Stomach (tissue), 19 donors: ENCODE measurements at places on chromosomes 12 and 14. TPM values are rescaled to one million over a fixed set of nuclear protein-coding genes. Genes with fewer than 3 reads are reported as not detected.

GRCh38 chr12:96514328-96514727 lies 25.0 kb downstream of the CFAP54 start:
- no peak for DNase-seq
- no peaks in the 10 kb centered on the region for H3K36me3 ChIP-seq
- H3K4me1 ChIP-seq = peaks cover 18% of the 10 kb centered on the region
- H3K27ac ChIP-seq = no peak overlapping the region
- no peak overlapping the region for H3K4me3 ChIP-seq

GRCh38 chr14:76320486-76320885 lies 55.5 kb upstream of the ESRRB start:
- no peaks in the 10 kb centered on the region for H3K4me1 ChIP-seq
- no peak overlapping the region for H3K4me3 ChIP-seq
- no peaks in the 10 kb centered on the region for H3K36me3 ChIP-seq
- peaks cover 7% of the 10 kb centered on the region for H3K27me3 ChIP-seq
- no peak overlapping the region for H3K27ac ChIP-seq
- no peak for DNase-seq

DNA sequence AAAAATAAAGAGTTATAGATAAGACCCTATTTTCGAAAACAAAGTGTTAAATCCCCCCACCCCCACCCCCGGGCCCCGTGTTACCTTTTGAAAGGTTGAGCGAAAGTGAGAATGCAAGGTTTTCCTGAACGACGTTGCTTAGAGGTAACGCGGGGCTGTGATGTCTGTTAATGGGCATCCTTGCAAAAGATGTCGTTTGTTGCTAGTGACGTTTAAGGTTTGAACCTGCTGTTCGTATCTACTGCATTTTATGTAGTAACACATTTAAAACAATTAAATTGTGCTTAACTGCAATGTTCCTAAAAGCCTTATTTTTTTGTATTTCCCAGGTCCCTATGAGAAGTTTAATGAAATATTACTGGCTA lies 1.2 kb downstream of the CPSF6 start:
- H3K4me3 ChIP-seq = peak overlapping the region; percentile 84
- H3K27me3 ChIP-seq = no peaks in the 10 kb centered on the region
- H3K36me3 ChIP-seq = no peaks in the 10 kb centered on the region
- peaks cover 63% of the 10 kb centered on the region for H3K4me1 ChIP-seq

The NUMB gene
- total RNA-seq = 75.6 TPM

DNA sequence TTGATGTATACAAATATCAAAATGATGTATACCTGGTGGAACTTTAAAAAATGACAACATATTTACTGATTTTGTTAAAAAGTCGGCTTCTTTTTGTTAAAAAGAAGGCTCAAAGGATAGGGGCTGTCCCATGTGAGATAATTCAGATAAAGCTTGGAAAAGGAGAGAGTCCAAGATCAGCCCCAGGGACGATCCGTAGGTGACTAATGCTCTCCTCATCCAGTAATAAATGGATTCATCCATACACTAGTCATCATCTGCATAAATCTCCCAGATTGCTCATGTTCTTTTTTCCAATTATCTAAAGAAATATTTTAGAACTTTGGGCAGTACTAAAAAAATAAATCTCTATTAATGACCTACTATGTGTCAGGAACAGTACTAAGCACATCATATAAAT lies 23.4 kb upstream of the FSCB start:
- no peak overlapping the region for H3K4me3 ChIP-seq
- DNase-seq = no peak
- H3K27ac ChIP-seq = no peak overlapping the region
- no peaks in the 10 kb centered on the region for H3K27me3 ChIP-seq

DNA sequence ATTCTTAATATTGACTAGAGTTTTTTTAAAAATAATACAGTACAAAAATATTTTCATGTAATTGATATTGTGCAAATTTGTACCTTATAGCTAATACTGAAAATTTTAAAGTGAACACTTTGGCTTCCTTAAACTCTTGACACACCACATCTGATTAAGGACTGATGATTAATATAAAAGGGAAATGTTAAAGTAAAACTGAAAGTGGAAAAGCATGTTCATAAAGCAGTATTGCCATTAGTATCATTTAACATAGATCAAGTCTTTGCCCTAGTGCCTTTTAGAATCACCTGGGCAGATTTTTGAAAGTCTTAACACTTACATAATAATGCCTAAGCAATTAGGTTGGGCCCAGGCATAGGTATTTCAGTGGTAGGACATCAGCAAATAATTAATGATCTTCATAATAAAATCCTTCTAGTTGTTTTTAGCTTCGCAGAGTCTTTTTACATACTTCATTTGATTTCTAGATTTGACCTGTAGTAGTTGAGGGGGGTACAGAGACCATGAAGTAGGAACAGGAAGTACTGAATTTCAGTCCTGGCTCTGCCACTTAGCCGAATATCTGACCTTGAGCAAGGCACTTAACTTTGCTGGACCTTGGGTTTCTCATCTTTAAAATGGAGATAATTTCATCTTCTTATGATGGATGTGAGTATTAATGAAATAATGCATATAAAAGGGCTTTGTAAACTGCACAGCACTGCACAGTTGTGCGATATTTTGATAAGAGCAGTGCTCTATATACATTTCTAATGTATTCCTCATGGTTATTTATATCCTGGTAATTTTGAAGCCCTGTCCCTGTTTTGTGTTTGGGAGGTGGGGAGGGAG lies 43.7 kb downstream of the MARK3 start:
- no peak for DNase-seq
- H3K4me3 ChIP-seq = no peak overlapping the region
- H3K27ac ChIP-seq = peak overlapping the region; percentile 1
- H3K27me3 ChIP-seq = no peaks in the 10 kb centered on the region
- peaks cover 55% of the 10 kb centered on the region for H3K4me1 ChIP-seq
- H3K36me3 ChIP-seq = peaks cover 18% of the 10 kb centered on the region

- H3K36me3 ChIP-seq = no peaks in the 10 kb centered on the region
- H3K27ac ChIP-seq = no peak overlapping the region
- DNase-seq = no peak
- H3K4me3 ChIP-seq = no peak overlapping the region
Measured at GRCh38 chr12:46702581-46703344, 123.0 kb downstream of the SLC38A4 start.

- no peaks in the 10 kb centered on the region for H3K27me3 ChIP-seq
- no peaks in the 10 kb centered on the region for H3K36me3 ChIP-seq
- peaks cover 16% of the 10 kb centered on the region for H3K4me1 ChIP-seq
- no peak overlapping the region for H3K4me3 ChIP-seq
Measured at GRCh38 chr12:51321882-51322281, 2.1 kb downstream of the BIN2 start.

- H3K36me3 ChIP-seq = no peaks in the 10 kb centered on the region
- no peak for DNase-seq
- no peaks in the 10 kb centered on the region for H3K4me1 ChIP-seq
- no peaks in the 10 kb centered on the region for H3K27me3 ChIP-seq
Measured at GRCh38 chr12:14810167-14810952, 3.6 kb downstream of the SMCO3 start.

The COL2A1 gene
- total RNA-seq = 14.5 TPM

The CABP1 gene
- total RNA-seq = not detected

- DNase-seq = no peak
- no peaks in the 10 kb centered on the region for H3K27me3 ChIP-seq
- peaks cover 58% of the 10 kb centered on the region for H3K4me1 ChIP-seq
- no peak overlapping the region for H3K4me3 ChIP-seq
- peaks cover 30% of the 10 kb centered on the region for H3K36me3 ChIP-seq
Measured at GRCh38 chr12:106962286-106962685, 6.6 kb downstream of the TMEM263 start.

DNA sequence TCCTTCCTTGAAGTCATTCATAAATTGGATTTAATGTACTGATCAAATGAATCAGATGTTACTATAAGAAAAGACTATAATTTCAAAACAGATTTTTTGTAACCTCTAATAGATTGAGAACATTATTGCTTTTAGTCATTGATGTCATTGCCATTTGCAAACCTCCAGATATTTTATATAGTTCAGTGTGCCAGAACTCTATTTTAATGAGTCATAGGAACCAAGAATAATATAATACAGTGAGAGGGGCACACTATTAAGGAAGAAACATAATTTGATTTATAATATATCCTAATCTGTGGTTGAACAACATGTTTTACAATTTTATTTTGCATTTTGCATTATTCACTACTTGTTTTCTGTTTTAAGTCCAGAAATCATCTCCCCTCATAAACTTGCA lies 78.0 kb downstream of the LRRC9 start:
- no peak overlapping the region for H3K4me3 ChIP-seq
- no peak overlapping the region for H3K27ac ChIP-seq
- H3K4me1 ChIP-seq = peaks cover 5% of the 10 kb centered on the region
- no peaks in the 10 kb centered on the region for H3K36me3 ChIP-seq
- H3K27me3 ChIP-seq = no peaks in the 10 kb centered on the region

DNA sequence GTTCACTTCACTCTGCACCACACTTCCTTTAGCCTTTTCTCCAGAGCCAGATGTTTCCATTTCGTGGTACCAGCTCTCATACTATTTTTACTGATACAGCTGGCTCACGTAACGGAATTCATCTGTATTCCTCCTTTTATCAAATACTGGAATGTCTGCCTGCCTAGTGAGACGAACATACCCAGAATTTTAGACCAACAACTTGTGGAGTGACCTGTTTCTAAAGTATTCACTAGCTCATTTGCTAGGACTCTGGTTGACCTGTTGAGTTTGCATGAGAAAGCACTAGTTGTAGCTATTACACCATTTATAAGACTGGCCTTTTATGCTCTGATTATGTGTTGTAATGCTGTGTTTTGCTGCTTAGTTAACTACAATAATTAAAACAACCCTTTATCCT lies 22.6 kb downstream of the KCNA5 start:
- no peaks in the 10 kb centered on the region for H3K36me3 ChIP-seq
- H3K4me1 ChIP-seq = no peaks in the 10 kb centered on the region
- no peak overlapping the region for H3K27ac ChIP-seq
- DNase-seq = no peak
- H3K4me3 ChIP-seq = no peak overlapping the region

The SERPINA1 gene
- 46.3 TPM for total RNA-seq

The SSPN gene
- 25.1 TPM for total RNA-seq

DNA sequence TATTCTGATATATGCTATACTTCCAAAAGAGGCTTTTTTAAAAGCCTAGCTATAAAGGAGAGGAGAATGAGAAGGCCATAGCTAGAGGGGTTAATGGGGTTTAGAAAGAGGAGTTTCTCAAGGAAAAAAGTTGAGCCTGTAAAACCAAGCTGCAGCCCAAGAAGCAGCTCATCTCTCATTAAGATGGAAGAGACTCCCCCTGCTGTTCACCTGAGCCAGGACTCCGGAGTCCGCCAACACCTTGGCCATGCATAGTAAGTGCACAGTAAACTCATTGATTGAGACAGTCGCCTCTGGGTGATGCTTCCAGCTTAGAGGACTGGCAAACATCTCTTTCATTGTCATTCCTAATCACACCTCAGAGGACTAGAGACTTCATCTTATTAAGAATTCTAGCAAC lies 46.2 kb downstream of the ANO2 start:
- H3K27ac ChIP-seq = no peak overlapping the region
- no peaks in the 10 kb centered on the region for H3K36me3 ChIP-seq
- no peak for DNase-seq
- H3K27me3 ChIP-seq = no peaks in the 10 kb centered on the region

- no peak overlapping the region for H3K4me3 ChIP-seq
- DNase-seq = no peak
- no peak overlapping the region for H3K27ac ChIP-seq
- H3K36me3 ChIP-seq = peaks cover 13% of the 10 kb centered on the region
Measured at GRCh38 chr12:106431839-106432411, 74.4 kb downstream of the POLR3B start.

- H3K4me1 ChIP-seq = no peaks in the 10 kb centered on the region
- no peak overlapping the region for H3K4me3 ChIP-seq
- H3K36me3 ChIP-seq = no peaks in the 10 kb centered on the region
- no peak for DNase-seq
Measured at GRCh38 chr12:5466521-5466960, 34.6 kb downstream of the NTF3 start.

GRCh38 chr12:78002878-78003277 lies 172.2 kb downstream of the NAV3 start:
- H3K27me3 ChIP-seq = no peaks in the 10 kb centered on the region
- DNase-seq = no peak
- H3K4me3 ChIP-seq = no peak overlapping the region
- H3K27ac ChIP-seq = no peak overlapping the region
- H3K36me3 ChIP-seq = no peaks in the 10 kb centered on the region

The ENDOU gene
- total RNA-seq = 1.8 TPM

GRCh38 chr12:69987579-69988091 lies 162.6 kb downstream of the MYRFL start:
- no peaks in the 10 kb centered on the region for H3K4me1 ChIP-seq
- H3K4me3 ChIP-seq = no peak overlapping the region
- no peaks in the 10 kb centered on the region for H3K27me3 ChIP-seq
- H3K36me3 ChIP-seq = no peaks in the 10 kb centered on the region
- peak overlapping the region; percentile 48 for H3K27ac ChIP-seq
- DNase-seq = no peak

The NEMP1 gene
- 16.7 TPM for total RNA-seq

The PHLDA1 gene
- total RNA-seq = 62.4 TPM
